Occipital lobe (tissue), 3 donors: ENCODE measurements at places on chromosomes 16 and 17.

DNA sequence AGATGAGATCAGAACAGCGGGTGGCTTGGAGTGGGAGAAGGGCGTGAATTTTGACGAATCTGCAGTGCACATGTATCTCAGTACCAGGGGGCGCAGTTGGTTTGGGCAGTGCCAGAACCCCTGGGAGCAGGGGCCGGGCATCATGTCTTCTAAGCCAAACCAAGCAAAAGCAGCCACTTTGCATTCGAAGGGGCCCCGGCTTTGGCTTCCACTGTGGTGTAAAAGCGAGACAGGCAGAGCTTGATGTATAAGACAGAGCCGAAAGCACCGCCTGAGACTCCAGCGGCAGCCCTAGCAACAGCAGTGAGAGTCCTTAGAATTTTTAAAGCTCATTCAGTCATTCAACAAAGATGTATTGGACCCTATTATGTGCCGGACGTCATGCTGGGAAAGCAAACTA lies 3.8 kb upstream of the XYLT1 start:
- no peak for DNase-seq

GRCh38 chr17:49570540-49571242 lies 5.0 kb upstream of the NXPH3 start:
- no peak for DNase-seq

DNA sequence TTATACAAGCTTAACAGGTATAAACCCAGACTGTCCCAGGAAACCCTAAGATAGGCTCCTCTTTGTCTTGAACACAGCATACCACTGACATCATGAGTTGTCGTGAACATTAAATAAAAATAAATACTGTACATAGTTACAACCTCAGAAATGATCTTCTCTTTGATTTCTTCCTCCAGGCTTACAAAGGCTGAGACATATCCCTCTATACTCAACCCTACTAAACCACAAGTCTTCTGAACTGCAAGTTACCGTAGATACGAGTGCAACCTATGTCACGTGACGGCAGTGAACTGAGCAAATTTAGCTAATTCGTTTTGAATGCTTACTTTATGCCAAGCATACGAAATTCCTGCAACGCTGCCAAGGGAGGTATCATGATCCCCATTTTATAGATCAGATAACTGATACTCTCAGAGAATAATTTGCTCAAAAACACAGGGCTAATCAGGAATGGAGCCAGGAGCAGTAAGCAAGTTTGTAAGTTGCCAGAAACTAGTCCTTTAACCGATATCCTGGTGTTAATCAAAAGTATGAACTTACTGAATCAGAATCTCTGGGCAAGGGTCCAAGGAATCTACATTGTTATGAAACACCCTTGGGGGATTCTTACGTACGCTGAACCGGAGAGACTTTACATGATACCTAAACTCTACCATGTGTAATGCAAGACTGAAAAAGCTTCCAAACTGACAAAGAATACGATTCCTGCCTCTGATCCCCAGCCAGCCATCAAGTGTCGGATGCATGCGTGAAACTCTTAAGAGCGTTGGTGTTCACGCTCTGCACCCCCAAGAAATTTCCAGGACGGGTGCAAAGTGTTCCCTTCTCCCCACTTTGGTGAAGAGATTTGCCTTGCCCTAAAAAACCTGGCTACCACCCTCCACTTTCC lies 106.2 kb downstream of the XYLT1 start:
- DNase-seq = no peak

DNA sequence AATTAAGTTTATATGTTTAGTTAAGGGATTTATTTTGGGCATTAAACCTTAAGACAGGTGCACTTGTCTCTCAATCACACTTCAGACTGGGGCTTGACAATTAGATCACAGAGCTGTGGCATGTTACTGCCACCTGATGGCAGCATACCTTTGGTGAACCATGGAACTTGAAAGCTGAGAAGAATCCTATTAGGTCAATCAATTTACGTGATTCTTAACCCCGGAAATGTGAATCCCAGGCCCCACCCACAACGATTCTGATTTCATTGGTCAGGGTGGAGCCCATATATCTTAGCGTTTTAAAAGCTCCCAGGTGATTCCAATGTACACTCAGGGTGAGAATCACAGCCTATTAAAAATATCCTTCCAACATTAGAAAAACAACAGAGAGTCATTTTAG lies 91.0 kb downstream of the GSG1L start:
- no peak for DNase-seq

DNA sequence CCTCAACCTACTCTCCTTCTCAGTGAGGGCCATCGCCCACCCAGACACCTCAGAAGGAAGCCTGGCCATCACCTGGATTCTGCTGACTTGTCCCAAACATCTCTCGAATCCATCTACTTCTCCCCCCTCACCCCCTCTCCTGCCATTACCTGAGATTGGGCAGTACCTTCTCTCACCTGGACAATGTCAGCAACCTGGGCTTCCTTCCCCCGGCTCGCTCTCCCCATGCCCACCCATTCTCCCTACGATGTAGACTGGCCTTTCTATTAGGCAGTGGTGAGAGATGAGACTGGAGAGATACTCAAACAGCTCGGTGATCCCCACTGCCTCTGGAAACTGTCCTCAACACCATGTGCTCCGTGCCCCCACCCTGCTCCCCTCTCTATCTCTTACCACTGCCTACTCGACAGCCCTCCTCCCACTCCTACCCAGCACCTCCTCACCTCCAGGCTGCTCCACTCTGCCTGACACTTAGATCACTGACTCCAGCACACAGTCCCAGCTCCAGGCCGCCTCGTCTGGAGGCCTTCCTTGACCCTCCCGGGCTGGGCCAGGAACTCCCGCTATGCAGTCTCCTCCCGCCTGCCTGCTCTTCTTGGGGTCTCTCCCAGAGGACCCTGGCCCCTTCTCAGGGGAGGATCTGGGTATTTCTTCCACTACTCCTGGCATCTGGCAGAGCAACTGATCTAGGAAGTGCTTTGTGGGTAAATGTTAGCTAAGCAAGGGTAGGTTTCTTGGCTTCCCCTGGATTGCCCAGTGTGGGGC lies 235.8 kb upstream of the NLRP1 start:
- no peak for DNase-seq
